ENCODE measurements at places on chromosomes 1 and 21.

DNA sequence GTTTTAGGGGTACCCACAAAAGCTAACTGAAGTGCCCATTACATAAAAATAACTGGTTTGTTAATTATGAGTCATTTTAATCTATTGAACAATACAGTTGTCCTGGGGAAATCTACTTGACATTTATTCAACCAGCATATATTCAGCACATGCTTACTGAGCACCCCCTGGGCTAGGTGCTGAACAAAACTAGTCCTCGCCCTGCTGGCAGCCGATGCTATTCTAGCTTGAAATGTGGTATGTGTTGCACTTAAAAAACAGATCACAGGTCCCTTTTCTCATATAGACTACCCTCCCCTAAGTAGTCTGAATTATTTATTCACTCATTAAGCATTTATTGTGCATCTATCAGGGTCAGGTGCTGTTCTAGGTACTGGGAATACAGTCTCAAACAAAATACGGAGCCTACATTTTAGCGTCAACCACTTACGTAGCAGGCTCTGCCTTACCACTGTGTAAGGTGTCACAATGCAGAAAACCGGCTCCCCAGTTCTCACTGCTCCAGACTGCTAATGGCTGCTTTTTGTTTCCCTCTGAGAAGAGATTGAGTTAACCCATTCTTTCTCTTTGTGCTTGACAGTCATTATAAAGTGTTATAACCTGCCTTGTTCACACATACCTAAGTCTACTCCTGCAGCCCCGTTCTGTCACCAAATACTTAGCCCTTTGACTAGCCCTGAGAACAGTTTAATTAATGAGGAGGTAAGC, 57.1 kb downstream of the ADCY10 start:
- DNase-seq = no peak

GRCh38 chr1:228073857-228074545, 8.5 kb upstream of the ARF1 start:
- DNase-seq = no peak

DNA sequence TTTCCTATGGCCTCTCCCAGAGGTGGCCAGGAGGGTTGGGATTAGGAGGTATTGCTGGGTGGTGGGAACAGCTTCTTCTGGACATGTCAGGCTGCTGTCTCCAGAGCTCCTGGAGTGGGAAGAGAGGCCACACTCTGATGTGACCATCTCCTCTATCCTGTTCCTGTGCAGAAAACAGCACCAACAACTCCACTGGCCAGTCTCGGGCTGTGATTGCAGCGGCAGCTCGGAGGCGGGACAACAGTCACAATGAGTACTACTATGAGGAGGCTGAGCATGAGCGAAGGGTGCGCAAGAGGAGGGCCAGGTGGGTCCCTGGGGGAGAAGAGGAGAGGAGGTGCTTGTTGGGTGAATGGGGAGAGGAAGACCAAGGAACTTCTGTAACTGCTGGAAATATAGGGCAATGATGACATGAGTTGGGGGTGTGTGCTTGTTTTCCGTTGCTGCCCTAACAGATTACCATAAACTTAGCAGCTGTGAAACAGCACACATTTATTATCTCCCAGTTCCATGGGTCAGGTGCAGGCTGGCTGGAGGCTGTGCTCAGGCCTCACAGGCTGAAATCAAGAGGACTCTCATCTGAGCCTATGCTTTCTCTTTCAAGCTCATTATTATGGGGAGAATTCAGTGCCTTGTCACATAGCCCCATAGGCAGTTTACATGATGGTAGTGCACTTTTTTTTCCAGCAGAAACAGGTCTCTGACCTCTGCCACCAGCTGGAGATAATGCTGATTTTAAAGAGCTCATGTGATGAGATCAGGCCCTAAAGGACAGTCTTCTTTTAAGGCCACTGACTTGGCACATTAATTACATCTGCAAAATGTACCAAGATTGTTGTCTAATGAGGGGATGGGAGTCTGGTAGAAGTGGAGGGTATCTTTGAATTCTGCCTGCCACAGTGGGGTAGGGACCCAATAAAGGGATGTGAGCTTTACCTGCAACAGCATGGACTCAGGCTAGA, 20.8 kb downstream of the VANGL2 start:
- DNase-seq = no peak

DNA sequence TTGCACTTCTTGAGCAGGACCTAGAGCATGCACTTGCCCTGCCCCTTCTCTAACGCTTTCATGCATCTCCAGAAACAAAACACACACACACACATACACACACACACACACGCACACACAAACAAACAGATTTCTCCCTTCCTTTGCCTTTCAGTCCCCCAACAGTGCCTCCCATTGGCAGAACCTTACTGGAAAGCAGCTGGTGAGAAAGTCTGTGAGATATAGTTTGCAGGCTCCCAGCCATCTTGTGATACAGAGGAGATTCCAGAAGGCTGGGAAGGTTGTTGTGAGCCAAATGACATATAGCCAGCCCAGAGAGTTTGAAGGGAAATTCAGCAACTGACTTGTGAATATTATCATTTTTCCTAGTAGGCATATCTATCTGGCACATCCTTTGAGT, 35.9 kb upstream of the ZRANB2 start:
- no peak for DNase-seq

DNA sequence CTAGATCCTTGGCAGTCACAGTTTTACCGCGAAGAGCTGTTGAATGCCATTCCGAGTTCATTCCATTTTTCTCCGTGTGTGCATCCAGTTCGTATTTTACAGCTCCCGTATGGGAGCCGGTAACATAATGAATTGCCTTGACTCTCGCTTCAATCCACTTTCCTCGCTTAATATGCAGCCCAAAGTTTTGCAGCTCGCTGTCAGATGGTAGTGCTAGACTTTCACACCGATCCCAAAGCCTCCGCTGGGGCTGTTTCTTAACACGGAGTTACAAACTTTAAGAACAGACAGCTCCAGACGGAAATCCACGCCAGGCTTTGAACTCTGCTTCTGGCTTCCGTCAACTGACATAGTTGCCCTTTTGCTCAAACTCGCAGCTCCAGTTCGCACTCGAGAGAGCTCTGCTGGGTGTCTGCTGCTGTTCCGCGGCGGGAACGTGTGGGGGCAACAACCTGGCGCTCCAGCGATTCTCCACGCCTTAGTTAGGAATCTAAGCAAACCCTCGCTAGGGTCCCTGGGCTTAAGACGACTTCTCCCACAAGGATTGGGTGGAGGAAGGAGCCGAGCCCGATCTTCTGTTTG, 3.5 kb upstream of the ARID1A start:
- DNase-seq = peak; percentile 91

Measured in right renal cortex interstitium (tissue), 3 donors.